ENCODE measurements at places on chromosomes 11 and 22.

DNA sequence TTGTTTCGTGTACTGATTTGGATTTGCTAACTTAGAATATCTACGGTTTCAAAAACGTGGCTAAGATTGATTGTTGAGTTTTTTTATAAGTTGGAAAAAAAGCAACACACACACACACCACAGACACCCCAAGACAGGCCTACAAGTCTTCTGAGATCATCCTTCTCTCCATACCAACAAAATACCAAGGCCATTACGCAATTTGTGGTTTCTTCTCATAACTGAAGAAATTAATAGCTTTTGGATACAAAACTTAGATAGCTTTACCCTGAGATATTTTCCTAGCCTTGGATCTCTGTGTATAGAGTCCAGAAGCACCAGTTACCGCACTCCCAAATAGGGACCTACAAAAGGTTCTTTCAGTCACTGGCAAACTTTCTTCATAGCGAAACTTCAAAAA lies 113.6 kb downstream of the SIK3 start:
- no peak for DNase-seq

- DNase-seq: peak; percentile 68
Measured at GRCh38 chr11:66694732-66695207, 17.1 kb upstream of the RBM4B start.

DNA sequence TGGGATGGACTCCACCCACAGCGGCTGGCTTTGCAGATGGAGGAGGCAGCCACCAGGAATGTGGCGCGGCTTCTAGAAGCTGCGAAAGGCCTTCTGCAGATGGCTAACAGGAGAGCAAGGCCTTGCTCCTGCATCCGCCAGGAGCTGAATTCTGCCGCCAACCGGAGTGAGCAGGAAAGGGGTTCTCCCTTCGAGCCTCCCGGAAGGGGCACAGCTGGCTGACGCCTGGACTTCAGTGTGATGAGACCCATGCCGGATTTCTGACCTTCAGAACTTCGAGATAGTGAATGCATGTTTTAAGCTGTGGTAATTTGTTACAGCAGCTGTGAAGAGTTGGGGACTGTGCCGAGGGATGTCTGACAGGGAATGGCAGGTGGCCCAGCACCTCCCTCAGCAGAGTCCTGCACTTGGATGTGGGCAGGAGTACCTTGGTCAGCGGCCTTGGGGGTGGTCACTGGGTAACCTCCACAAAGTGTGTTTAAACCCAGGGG lies 7.7 kb downstream of the TBC1D22A start:
- DNase-seq: no peak

DNA sequence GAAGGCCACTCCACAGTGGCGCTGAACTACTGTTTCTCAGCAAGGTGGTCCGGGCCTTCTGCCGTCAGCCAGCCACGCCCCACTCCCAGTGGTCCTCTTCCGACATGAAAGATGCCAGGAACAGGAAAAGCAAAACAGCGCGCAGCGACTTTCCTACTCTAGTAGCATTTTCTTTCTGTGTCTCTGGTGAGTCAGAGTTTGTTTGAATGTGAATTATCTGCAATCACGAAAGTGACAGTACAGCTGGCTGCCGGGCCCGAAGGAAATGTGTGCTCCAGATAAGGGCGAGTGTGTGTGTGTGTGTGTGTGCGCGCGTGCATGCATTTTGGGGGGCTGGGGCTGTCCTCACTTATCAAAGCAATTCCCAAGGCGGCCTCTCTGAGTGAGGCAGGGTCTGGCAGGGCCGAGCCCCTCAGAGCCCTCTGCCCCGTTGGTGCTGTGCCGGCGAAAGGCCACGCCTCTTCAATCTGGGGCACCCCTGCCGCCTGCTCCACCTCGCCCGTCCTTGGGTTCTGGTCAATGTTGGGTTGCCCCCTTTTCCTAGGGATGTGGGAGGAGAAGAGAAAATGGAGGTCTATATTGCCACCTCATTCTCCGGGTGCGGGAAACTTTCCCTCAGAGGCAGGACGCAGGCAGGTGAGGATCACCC lies 288.5 kb downstream of the KIRREL3 start:
- DNase-seq: no peak

DNA sequence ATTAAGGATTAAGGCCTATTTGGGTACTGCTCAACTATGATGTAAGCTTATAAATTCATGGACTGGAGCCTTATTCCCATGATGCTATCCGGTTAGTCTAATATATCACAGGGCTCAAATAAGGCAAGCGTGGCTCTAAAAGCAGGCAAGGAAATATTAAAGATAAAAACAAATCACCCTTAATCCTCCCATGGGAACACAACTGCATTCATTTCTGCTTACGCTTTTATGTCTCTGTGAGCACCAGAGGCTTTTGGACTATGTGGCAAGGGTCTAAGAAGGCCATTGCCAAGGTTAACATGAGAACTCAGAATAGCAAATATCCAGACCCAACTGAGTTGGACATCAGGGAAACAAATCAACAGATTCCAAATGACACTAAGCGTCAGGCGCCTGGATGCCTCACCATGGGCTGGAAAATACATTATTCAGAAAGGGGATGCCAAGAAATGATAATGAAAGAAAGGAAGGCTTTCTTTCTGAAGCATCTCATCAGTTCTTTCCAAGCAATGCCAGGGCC lies 138.1 kb downstream of the SLC1A2 start:
- DNase-seq: no peak

GRCh38 chr11:128412847-128413791 lies 174.2 kb downstream of the ETS1 start:
- DNase-seq: no peak

DNA sequence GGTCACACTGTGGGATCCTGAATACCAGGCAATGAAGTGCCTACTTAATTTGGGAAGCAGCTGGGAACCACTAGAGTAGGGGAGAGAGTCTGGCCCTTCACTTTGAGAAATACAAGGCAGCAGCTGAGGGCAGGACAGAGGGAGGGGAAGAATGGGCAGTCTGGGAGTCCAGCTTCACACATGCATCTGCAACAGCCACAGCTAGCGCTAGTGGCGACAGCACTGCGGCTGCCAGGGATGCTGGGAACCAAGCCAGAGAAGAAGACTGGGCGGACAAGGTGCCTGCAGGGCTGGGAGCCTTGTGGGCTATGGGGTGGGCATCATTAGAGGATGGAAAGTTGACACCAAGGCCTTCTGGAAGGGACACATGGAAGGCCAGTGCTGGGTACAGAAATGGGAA lies 15.8 kb downstream of the SCUBE2 start:
- no peak for DNase-seq

DNA sequence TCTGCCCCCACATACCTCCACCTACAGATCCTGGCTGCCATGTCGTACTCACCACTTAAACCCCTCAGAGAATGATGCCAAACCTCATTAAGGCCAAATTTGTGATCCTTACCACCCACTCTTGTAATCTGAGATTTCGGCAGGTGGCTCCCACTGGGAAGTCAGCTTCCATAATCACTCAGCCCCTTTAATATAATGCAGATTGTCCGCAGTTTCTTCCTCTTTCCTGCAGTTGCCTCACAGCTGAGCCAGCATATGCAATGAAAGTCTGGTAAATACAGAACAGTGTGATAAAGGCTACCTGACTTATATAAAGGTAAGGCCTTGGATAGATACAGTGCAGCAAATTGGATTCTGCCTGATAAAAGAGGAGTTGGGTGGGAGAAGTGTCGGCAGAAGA lies 515.2 kb upstream of the TENM4 start:
- DNase-seq: no peak

GRCh38 chr22:30705710-30706651 lies 11.3 kb downstream of the OSBP2 start:
- DNase-seq: no peak

GRCh38 chr11:126843096-126843495 lies 157.5 kb downstream of the KIRREL3 start:
- DNase-seq: no peak

- no peak for DNase-seq
Measured at GRCh38 chr11:124776865-124777645, 15.0 kb upstream of the ESAM start.

GRCh38 chr22:37880668-37881440 lies 25.2 kb upstream of the MICALL1 start:
- DNase-seq: no peak

DNA sequence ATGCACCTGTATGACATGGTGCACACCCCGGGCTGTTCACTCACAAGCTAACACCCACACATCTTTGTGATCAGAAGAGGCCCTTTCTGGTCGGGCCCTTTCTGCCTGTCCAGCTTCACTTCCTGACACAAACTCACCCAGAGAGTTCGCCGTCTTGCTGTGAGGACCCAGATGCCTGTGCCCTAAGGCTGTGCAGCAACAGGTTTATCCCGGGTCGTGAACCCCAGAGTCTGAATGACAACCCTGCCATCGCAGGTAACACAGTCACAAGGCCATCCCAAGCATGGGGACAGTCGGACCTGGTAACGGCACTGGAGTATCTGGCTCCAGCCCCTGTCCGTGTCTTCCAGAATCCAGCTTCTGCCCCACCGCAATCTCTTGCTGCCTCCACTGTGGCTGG lies 235.1 kb downstream of the BUD13 start:
- DNase-seq: no peak

DNA sequence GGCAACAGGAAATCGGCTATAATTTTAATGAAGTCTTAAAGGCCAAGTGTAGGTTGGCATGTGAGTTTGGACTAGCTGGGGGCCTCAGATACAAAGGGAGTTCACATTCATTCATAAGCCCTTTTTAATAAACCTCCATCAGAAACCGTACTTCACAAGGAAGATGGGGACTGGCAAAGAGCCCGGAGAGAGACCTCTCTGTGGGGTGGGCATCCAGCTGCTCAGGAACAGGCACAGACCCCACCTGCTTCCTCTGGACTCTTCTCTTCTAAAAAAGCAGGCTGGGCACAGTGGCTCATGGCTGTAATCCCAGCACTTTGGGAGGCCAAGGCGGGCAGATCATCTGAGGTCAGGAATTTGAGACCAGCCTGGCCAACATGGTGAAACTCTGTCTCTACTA lies 3.9 kb upstream of the ARFGAP3 start:
- no peak for DNase-seq

- no peak for DNase-seq
Measured at GRCh38 chr11:110337570-110338193, 41.3 kb upstream of the RDX start.

DNA sequence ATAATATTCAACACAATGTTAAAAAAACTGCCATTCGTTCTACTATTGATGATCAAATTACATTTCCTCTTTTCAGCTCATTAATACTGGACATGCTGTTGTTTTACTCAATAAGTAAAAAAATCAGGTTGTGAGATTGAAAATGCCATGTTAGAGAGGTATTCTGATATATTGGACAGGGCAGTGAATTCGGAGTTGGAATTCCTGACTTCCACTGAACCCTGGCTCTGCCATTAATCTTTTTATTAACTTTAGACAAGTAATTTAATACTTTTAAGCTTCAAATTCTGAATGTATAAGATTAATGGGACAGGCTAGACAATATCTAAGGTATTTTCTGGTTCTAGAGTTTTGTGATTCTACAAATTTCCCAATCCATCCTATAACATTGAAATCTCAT lies 12.2 kb upstream of the NOX4 start:
- no peak for DNase-seq

DNA sequence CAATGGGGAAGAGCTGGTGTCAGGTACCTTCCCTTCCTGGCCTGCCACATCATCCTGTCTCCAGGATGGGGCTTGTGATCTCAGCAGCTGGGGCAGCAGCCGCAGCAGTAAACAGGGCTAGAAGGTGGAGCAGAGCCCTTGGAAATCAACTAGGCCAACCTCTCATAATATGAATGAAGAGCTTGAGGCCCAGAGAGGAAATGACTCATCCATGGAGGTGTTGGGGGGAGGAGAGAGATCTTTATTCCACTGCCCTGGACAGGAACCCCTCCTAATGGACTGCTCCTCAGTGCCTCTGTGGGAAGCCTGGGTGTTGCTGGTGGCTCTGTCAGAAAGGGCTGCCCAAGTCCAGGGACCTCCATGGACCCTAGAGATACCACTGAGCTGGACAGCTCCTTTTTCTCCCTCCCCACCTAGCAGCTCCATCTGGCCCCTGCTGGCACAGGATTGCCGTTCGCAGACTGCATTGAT lies 111.8 kb downstream of the OSBP2 start:
- no peak for DNase-seq

DNA sequence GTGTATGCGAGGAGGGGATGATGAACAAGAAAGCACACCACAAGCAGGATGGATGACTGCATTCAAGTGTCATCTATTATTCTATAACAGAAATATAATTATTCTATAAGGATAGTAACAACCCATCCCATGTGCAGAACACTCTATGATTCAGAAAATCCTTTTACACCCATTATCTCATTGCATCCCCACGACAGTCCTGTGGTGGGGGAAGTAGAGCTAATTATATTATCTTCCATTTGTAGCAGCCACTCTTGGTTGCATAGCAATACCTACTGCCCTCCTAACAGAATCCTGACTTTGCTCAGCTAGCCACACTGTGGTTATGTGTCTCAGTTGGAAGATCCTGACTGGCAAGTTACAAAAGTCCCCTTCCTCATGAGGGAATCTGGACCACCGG lies 406.5 kb upstream of the NARS2 start:
- no peak for DNase-seq

DNA sequence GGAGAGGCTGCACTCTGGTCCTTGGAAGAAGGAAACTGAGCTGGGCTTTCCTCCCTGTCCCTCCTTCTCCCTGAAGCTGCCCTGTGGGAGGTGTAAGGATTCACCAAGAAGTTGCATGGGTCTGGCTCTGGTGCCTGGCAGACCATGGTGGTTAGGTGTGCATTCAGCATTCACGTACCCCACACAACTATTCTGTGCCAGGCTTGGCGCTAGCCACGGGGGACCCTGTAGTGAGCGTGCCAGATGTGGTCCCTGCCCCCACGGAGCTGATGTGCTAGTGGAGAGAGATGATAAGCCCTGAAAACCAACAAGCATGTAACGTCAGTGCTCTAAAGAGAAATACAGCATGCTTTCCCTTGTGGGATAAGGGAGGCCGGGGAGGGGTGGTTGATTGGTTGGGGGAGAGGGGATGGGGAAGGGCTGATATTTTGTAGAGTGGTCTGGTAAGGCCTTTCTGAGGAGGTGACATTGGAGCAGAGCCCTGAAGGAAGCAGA lies 48.9 kb downstream of the CD82 start:
- DNase-seq: no peak

All from stimulated activated CD8-positive, alpha-beta memory T cell treated with anti-CD3 and anti-CD28 coated beads, Interleukin-4, amount 100 ng/mL, for 1 hour (primary cell).